ENCODE measurements at places on chromosomes 5 and 9. TPM values are rescaled to one million over a fixed set of nuclear protein-coding genes. Genes with fewer than 3 reads are reported as not detected.

DNA sequence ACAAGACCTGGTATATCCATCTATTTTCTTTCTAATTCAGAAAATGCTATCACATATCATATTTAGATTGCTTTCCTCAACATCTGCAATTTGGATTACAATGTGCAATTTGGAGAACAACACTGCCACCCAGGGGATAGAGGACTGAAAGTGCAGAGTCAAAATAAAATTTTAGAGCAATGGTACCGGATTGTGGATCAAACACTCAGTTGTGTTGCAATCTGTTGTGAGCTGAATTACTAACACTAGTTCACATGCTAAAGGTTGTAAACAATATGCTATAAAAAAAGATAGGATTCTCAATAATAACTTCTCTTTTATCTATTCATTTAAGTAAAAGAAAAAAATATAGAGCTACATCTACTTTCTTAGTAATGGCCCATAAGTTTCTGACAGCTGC is 11.9 kb upstream of the SRFBP1 start:
- peak; percentile 47 for DNase-seq

- no peak for DNase-seq
Measured at GRCh38 chr9:71079451-71079850, 42.0 kb downstream of the TRPM3 start.

DNA sequence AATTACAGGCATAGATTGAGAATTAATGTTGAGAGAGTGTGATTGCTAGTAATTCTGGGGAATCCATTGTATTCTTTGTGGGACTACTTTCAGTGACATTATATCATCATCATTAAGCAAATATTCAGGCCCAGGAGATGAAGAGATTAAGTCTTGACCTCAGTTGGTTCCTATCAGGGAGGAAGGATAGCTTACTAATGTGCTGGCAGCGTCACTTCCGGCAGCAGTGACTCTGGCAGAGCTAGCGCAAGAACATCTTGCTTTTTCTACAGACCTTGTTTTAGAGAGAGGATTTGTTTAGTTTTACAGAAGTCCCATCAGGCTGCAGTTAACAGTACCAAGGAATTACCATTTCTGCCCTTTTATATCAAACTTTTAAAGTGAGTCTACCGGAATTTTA is 20.3 kb downstream of the OSTF1 start:
- DNase-seq, result no peak

DNA sequence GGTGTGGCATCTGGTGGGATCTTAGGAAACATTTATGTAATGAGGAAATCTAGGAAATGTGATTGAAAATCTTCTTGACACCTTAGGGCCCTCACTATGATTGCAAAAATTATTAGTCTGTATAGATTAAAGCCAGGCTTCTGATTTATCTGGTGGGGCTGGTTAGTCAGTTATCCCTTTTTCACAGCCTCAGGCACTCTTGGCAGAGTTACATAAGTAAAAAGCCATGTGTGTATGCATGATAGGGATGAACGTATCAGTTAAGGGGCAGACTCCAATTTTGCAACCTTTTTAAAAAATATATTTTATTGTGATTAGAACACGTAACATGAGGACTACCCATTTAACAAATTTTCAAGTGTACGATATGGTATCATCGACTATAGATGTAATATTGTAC is 30.6 kb upstream of the RAB14 start:
- DNase-seq, result no peak

GRCh38 chr9:2181792-2182191 is 166.6 kb downstream of the SMARCA2 start:
- no peak for DNase-seq

GRCh38 chr5:151602806-151603205 is 11.7 kb upstream of the FAT2 start:
- no peak for DNase-seq

Gene PCDHGB6
- total RNA-seq, result 1.5 TPM

Gene GRXCR2
- not detected for total RNA-seq

Gene TRIP13
- total RNA-seq, result 19.4 TPM

Gene MZB1
- total RNA-seq, result not detected

Gene KDM3B
- 51.7 TPM for total RNA-seq

Gene STK32A
- total RNA-seq, result 0.25 TPM

Measured in dermis microvascular lymphatic vessel endothelial cell (primary cell).